GM04504 (cell line): ENCODE measurements at places on chromosomes 16 and 17.

DNA sequence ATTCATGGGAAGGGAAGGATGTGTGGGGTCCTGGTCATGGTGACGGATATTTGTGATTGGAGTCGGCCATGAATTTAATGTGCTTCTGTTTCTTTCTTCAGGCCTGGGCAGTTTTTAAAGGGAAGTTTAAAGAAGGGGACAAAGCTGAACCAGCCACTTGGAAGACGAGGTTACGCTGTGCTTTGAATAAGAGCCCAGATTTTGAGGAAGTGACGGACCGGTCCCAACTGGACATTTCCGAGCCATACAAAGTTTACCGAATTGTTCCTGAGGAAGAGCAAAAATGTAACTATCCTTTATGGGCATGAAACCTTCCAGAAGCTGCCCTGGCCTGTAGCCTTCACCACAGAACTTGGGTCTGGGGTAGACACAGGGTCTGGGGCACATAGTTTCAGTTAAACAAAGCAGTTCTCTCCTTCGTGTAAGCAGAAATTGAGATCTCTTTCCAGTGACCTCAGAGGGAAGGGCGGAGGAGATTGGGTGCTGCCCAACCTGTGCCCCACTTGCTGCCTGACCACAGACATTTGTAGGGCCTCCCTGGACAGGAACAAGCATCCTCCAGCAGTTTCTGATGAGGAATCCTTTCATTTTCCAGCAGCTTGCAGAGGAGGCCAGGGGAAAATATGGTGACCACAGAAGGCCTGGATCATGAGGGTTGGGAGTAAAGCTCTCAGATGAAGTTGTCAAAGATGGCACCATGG lies 10.1 kb downstream of the IRF8 start:
- DNase-seq, result no peak

- DNase-seq, result no peak
Measured at GRCh38 chr16:89187770-89188392, 12.5 kb downstream of the SLC22A31 start.

DNA sequence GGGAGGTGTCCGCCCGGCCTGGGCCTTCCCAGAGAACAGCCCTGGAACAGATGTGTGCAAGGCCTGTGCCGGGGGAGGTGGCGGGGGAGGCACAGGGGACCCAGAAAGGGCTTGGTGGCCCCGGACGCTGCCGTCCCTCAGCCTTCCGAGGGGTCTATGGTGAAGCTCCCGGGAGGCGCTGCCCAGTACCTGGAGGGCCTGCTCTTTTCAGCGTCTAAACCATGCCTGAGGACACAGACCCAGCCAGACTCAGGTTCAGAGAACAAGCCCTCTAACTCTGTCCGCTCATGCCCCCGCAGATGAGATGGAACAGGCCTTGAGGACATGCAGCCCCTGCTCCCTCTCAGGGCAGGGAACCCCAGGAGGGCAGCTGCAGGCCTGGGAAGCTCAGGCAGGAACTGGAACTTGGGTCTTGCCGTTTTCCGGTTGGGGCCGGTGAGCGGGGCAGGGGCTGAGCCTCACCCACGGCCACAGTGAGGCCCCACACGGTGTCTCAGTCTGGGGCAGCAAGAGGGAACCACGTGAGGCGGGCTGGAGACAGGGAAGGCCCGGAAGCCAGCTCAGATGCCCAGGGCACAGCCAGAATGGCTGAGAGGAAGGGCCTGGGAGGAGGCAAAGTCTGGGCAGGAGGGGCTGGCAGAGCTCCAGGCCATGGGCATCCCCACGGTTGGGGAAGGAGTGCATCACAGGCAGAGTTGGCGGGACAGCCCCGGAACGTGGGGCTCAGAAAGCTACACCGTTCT lies 12.5 kb downstream of the SLC16A3 start:
- no peak for DNase-seq

- no peak for DNase-seq
Measured at GRCh38 chr17:6347776-6348175, 87.1 kb downstream of the AIPL1 start.

- no peak for DNase-seq
Measured at GRCh38 chr16:72036098-72036497, 18.2 kb upstream of the HP start.

- DNase-seq, result no peak
Measured at GRCh38 chr17:68133346-68134045, 98.0 kb downstream of the KPNA2 start.

DNA sequence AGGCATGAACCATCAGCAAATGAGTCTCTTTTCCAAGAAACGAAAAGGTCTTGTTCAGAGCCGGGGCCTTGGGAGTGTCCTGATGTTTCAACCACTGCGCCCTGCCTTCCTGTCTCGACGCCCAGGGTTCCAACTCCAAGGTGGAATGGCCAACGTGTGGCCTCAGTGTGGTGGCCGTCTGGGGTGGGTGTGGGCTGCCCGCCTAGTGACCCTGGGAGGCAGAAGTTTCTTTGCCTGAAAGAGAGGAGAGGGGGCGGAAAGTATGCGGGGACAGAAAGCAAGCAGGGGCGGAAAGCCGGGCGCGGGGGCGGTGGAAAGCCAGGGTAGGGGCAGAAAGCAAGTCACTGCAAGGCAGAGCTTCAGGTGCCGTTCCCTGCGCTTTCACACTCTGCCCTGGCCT lies 4.1 kb downstream of the MSRB1 start:
- DNase-seq, result no peak

DNA sequence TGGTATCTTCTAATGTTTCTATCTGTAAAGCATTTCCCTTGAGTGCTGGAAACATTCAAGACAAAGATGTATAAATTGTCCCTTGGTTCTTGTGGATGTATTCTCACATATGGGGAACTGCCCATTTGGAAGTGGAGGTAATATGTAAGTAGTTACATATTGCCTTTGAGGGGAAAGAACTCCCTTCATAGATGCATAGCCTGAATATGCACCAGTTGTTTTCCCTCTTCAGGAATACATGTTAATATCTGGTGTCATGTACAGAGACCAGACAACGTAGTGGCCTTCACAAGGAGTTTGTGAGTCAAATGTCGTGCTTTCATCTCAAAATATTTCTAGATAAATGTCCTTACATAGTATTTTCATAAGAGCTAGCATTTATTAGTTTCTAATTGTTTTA lies 213.5 kb downstream of the BCAS3 start:
- no peak for DNase-seq
